ENCODE measurements at places on chromosomes 12 and 14. TPM values are rescaled to one million over a fixed set of nuclear protein-coding genes. Genes with fewer than 3 reads are reported as not detected.

- peak; percentile 58 for DNase-seq
Measured at GRCh38 chr14:50001999-50002925, 109.4 kb downstream of the ARF6 start.

The VRTN gene
- not detected for total RNA-seq

The LRFN5 gene
- total RNA-seq = 0.08 TPM

The PTPRB gene
- 10.9 TPM for total RNA-seq

DNA sequence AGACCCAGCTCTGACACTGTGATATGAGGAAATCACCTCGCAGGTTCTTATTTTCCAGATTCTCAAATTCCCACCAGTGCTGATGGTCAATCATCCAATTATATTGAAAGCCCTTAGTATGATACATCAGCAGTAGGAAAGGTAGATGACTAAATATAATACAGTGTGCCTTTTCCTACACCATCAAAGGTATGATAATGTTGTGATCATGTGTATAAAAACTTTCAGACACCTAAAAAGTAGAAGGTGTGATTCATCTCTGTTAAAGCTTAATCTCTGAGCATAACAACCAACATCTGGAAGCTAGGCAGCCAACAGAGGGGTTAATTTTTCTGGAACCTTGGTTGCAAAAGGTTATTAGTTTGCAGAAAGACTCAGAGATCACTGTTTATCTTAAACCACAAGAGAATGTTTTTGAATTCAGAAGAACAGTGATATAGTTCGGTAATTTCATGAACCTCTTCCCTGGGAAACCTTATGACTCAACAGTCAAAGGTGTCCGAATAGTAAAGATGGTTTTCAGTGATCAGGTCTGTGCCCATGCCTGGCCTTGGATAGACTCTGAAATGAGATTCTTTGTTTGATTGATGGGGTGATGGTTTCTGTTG, 122.5 kb downstream of the ETV6 start:
- DNase-seq = no peak

GRCh38 chr12:69055280-69055679, 122.3 kb upstream of the CPM start:
- DNase-seq = no peak

DNA sequence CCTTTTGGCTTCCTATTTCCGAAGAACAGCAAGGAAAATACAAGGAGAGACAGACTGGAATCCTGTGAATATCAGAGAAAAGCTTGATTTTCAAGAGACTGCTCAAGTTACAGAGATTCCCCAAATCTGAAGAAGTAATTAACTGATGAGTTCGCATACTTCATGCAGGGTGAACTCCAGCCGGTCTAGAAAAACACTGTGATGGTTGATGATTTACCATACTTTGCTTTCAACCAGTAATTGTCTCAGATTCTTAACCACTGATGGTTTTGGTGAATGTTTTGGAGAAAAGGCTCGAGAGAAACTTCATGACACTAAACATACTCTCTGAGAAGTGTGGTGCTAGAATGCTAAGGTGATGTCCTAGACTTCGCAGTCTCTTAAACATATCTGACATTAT, 4.4 kb upstream of the PLXNC1 start:
- no peak for DNase-seq

- DNase-seq = no peak
Measured at GRCh38 chr14:21022686-21023085, 2.2 kb downstream of the NDRG2 start.

The KRT71 gene
- total RNA-seq = not detected

GRCh38 chr12:48542300-48542928, 17.0 kb downstream of the OR8S1 start:
- DNase-seq = no peak

The SLC6A12 gene
- total RNA-seq = 0.30 TPM

- peak; percentile 42 for DNase-seq
Measured at GRCh38 chr14:68888025-68888850, 90.9 kb downstream of the ACTN1 start.

The GPD1 gene
- 92.0 TPM for total RNA-seq

The COX8C gene
- total RNA-seq = not detected

DNA sequence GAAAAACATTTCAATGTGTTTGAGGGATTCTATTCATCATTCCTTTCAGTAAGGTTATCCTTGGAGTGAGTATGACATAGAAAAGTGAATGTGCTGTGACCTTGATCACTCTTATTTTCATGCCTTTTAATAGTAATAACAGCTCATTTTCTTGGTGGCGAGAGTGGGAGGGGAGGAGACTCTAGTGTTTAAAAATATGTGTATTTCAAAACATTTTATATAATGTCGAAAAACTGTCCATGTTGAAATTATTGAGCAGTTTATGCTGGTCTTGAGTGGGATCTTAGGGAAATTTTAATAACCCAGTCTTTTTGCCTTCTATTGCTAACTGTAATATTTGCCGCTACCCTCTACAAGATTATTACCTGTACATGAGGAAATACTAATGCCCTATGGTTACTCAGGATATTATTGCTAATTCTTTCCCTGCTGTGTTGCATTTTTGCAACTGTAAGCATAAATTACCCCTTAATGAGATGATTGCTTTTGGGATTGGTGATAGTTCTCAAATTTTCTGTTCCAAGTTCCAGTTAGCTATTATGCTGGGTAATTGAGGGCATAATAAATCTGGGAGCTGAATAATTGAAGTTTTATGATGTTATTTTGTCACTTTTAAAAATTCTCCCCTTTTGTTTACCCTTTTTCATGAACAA, 21.9 kb downstream of the ATF7IP start:
- no peak for DNase-seq

- no peak for DNase-seq
Measured at GRCh38 chr12:94258593-94258992, 110.2 kb downstream of the PLXNC1 start.

DNA sequence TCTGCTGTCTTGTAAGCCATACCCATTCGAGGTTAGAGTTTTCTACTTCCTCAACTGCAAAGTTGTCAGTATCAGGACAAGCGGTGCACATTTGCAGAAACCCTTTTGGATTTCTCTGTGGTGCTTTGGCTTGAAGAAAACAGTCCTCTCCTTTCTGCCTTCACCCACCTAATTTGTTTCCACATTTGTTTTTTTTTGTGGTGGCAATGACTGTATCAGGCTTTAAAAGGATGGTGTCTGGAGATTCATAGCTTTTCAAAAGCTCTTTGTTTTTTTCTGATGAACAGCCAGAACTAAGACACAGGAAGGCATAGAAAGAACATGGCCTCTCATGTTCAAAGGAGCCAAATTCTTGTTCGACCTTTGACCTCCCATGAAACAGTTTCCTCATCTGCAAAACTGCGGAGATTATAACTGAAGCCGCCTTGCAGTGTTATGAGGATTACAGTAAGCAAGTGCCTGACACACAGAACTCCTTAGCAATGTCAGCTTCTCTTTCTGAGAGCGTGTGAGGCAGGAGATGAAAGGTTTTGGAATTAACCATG, 270.6 kb upstream of the TBX3 start:
- no peak for DNase-seq

- no peak for DNase-seq
Measured at GRCh38 chr14:37591941-37592481, 3.0 kb downstream of the FOXA1 start.

GRCh38 chr12:28536088-28536487, 345.8 kb downstream of the CCDC91 start:
- no peak for DNase-seq

The FAM90A1 gene
- not detected for total RNA-seq

The ERP27 gene
- 0.17 TPM for total RNA-seq

DNA sequence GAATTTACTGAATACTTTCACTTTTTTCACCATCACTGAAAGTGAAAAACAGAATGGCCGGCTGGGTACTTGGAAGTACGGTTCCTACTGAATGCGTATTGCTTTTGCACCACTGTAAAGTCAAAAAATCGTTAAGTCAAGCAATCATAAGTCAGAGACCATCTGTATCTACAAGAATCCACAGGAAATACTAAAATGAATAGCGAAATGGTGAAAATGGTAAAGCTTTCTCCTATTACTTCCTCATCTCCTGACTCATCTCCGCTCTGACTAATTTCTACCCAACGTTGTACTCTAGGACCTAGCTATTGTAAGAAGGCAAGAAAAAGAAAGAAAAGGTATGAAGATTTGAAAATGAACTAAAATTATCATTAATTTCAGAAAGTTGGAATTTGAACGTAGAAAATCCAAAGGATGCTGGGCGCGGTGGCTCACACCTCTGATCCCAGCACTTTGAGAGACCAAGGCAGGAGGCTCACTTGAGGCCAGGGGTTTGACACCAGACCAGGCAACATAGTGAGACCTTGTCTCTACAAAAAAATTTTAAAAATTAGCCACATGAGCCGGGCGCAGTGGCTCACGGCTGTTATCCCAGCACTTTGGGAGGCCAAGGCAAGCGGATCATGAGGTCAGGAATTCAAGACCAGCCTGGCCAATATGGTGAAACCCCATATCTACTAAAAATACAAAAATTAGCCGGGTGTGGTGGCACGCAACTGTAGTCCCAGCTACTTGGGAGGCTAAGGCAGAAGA, 5.3 kb upstream of the CDCA4 start:
- DNase-seq = no peak

The TAS2R50 gene
- total RNA-seq = 0.99 TPM

The TMEM179 gene
- not detected for total RNA-seq

DNA sequence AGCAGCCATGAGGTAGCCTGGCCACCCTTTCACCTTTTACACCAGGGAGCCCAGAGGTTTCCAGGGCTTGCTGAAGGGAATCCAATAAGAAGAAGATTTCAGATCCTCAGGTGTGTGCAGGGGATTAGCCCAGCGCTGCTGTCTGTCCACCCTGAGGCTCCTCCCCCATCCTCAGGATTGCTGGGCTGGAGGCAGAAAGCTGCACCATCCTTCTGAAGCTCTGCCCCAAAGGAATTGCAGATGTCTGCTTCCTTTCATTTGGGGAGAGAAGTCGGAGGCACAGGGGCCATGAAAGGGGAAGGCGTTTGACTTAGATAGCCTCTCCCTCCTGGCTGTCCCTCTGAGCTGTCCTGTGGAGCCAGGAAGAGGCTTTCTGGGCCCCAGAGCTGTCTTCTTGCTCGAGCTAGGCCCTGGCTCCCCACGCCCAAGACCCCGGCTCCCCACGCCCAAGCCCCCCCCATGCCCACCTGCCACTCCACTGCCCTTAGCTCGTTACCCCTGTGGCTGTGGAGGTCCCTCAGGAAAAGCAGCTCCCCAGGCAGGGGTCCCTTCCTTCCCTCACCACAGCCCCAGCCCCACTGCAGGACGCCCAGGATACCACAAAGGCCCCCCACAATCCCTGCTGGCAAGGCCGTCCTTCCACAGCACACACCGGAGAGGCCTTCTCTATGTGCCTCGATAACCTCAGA, 359.0 kb downstream of the CACNA1C start:
- DNase-seq = peak; percentile 19

GRCh38 chr12:8696442-8697090, 1.2 kb upstream of the RIMKLB start:
- no peak for DNase-seq

GRCh38 chr12:12779529-12779928, 5.9 kb upstream of the APOLD1 start:
- no peak for DNase-seq

The ADCY4 gene
- total RNA-seq = 10.4 TPM

- DNase-seq = no peak
Measured at GRCh38 chr12:22729957-22730443, 105.0 kb downstream of the ETNK1 start.
